Fibroblast of upper back skin (primary cell): ENCODE measurements at places on chromosomes 2 and 18.

DNA sequence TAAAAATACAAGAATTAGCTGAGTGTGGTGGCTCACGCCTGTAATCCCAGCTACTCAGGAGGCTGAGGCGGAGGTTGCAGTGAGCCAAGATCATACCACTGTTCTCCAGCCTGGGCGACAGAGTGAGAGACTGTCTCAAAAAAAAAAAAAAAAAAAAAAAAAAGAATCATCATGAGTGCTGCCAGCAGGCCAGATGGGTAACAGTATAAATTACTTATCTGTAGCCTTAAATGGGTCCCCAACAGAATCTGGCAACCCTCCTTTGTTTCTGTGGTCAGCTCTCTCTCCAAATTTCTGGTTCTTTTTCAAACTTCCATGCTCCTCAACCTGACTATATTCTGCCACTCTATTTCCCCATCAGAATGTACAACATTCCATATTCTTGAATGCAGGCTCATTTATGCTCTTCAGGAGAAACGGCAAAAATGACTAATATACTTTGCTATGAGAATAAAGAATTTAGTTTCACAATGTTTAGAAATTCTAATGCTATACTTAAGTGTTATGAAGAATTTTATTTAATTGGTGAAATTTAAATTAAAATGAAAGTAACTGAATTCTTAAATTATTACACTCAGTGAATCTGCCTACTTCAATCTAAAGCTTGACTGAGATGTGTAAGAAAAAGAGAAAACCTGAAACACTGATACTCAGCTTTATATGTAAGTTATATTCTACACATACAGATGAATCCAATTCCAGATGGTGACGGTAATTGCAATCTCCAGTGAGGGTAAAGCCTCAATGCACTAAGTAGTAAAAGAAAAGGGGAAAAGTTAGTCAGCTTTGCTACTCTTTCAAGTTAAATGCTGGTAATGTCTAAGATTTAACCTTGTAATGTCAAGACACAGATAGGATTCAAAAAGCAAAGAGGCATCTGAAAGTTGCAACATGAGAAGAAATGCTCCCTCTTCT, 24.8 kb downstream of the LPIN2 start:
- DNase-seq: peak; percentile 94

DNA sequence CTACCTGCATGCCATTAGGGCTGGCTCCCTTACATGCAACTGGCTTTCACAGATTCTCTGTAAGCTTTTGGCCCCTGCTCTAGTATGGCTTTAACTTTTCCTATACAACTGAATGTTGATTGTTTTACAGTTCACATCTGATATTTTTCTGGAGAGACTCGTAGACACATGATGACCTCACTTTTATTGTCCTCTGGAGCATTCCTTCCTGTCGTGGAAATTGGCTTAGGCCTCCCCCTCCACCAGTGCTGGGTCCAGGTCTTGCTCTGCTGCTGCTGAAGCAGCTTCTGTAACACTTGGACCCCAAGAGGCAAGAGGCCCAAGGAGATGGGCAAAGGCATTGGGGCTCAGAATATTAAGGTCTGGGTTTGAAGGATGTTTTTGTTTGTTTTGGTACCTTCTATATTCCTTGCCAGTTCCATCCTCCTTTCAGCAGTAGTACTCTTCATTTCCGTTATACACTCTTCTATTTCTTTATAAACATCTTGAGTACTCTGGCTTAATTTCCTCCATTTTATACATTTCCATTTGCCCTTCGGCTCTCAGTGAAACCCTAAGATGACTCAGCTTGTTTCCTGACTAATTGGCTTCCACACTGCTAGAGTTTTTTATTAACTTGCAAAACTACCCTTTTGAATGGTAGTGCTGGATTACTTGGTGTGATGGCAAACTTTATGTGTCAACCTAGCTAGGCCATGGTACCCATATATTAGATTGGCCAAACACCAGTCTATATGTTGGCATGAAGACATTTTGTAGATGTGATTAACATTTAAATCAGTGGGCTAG, 219.8 kb downstream of the CDCA7 start:
- DNase-seq: no peak

GRCh38 chr2:152015552-152015951, 83.3 kb downstream of the CACNB4 start:
- no peak for DNase-seq

GRCh38 chr2:236988690-236989624, 96.7 kb upstream of the COPS8 start:
- peak; percentile 38 for DNase-seq

DNA sequence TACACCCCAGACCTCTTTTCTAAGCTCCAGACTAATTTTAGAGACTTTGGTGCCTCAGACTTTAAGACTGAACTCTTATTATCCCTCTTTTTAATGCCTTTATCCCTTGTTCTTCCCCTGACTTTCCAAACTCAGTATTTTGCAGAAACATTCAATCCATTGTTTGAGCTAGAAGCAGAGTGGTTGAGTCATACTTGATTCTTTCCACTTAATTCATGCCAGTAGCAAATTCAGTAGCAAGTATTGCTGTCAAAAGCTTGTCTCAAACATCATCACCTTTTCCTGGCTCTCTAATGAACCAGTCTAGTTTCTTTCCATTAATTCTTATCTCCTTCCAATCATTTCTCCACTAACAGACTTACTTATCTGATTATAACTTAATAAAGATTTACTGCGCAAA, 699.7 kb upstream of the ZNF804A start:
- peak; percentile 1 for DNase-seq

GRCh38 chr2:16665748-16666448, at the start of gene CYRIA:
Gene CYRIA, minus strand, starts transcription at chr2:16665834. Its CDS starts 77,715 bp downstream, at chr2:16588119.
- peak; percentile 21 for DNase-seq

GRCh38 chr2:73640511-73640911, 1.7 kb downstream of the NAT8 start:
- DNase-seq: no peak

DNA sequence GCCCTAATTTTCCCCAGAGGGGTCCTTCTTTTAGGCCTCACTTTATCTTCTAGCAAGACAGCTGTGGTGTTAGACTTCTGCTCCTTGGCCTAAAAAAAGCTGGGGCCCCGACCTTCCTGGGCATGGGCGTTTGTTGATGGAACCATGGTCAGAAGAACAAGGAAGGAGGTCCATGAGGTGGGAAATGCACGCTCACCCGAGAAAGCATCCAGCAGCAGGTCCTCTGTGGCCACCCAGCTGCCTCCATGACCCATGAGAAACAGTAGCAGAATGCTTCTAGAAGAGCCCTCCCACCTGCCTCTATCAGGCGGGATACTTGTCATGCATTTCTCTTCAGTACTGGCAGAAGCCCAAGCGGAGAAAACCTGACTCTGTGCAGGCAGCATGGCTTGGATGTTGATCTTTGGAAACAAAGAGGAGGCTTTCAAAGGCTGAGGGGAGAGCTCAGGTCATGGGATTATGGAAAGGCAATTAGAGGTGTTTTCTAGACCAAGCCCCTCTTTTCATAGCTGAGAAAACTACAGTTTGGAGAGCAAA, 249.1 kb downstream of the FAM210A start:
- DNase-seq: no peak

DNA sequence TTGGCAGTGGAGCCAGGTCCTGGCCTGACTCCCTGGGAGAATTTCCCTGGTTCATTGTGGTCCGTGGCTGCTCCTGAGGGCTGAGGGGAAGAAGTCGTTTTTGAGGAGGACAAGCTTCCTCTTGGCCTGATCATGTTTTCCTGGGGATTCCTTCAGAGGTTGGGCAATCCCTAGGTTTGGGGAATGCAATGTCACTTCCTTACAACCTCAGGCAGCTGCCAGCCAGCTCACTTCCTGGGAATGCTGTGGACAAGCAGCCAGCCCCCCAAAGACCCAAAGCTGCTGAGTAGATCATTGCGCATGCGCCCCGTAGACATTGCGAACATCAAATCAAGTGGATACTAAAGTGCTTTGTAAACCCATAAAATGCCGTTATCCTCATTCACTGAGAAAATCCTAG, 7.7 kb upstream of the DNMT3A start:
- peak; percentile 78 for DNase-seq

DNA sequence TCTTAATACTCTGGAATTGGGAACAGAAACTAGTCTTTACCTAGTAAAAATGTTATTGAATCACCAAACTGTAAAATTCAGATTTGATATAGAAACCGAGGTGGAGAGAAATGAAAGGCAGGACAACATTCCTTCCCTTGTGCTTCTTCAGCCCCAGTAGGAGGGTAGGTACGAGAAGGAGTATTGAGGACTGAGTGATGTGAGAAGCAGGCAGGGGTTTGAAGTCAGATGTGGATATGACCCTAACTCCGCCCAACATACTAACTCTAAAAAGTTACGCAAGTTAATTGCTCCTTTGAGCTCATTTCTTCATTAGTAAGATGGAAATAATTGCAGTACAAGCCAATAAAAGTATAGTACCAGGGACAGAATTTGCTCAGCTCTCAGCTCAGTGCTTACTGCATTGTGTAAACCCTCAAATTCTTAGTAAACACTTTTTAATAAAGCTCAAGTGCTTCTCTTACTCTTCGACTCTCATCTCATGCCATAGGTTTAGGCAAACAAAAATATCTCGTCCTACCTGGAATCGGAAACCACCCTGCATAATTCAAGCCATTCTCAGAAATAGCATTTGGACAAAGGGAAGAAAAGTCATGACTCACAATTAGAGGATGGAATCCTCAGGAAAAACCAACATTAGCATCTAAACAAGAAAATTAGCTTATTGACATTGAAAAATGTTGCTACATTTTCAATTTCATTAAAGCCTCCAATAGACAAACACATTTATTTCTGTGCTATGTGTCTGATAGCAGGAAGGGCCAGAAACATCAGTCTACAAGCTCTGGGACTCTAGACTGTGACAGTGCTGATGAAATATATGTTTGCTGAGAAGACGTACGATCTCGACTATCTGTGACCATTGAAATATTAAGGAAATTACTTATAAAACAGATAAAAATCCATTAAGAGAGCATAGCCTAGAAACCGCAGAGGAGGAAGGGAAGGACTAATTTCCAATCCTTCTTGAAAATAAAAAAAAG, 161.3 kb downstream of the HNMT start:
- no peak for DNase-seq

DNA sequence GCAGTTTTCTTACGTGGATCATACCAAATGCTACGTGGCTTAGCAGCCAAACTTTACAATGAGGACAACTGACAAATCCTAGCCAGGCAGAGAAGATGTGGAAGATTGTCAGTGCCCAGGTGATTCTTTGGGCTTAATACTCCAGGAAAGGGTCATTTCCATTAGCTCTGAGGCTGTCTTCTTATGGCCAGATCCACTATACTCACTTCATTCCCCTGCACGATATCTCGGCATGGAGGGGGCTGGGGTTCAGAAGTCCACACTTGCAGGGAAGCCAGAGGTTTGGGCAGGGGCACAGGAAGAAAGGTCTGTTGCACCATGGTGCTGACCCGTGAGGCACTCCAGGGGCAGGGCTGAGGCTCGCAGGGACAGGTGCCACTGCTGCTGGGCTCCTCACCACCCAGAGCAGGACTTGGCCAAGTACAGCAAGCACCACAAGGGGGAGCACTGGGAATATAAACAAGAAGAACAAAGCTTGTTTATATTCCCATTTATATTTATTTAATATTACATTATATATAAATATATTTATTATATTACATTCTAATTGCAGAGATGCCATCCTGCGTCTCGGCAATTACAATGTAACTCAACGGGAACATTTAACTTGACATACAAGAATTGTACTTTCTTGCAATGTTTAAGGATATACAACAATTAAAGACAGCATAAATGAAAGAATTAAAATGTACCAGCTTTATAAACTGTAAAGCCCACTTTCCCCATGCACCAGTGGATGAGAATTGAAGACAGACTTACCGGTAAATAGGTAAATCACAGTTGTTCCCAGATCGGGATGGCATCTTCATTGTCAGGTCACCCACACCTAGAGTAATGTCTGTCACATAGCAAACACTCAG, 27.2 kb downstream of the CLUL1 start:
- peak; percentile 60 for DNase-seq

- peak; percentile 80 for DNase-seq
These were observed 105.0 kb downstream of the HIBCH start for GRCh38 chr2:190214426-190215194.

- DNase-seq: peak; percentile 39
These were observed 5.8 kb upstream of the ARID5A start for GRCh38 chr2:96530474-96531357.

DNA sequence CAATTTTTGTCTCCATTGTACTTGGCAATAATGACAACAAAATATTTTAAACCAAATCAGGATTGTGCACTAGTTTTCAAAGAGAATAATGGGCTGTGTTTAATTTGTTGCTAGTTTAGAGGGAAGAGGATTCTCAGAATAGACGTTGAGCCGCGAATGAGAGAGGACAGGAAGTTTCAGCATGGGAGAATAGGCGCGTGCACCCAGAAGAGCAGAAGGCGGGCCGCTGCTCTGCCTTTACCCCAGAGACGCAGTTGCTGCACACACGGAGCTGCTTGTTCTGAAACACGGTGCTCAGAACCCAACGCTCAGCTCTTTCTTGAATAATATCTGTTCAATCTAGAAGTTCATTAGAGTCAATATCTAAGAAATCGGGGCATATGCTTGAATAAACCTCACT, 223.4 kb downstream of the MYT1L start:
- no peak for DNase-seq

GRCh38 chr2:177391822-177392372, 676 bp upstream of the AGPS start:
- DNase-seq: no peak
